Peyer's patch (tissue), 4 donors: ENCODE measurements at places on chromosomes 7 and 10.

- DNase-seq, result no peak
Observed at GRCh38 chr7:89334797-89335196, 539.3 kb upstream of the TEX47 start.

DNA sequence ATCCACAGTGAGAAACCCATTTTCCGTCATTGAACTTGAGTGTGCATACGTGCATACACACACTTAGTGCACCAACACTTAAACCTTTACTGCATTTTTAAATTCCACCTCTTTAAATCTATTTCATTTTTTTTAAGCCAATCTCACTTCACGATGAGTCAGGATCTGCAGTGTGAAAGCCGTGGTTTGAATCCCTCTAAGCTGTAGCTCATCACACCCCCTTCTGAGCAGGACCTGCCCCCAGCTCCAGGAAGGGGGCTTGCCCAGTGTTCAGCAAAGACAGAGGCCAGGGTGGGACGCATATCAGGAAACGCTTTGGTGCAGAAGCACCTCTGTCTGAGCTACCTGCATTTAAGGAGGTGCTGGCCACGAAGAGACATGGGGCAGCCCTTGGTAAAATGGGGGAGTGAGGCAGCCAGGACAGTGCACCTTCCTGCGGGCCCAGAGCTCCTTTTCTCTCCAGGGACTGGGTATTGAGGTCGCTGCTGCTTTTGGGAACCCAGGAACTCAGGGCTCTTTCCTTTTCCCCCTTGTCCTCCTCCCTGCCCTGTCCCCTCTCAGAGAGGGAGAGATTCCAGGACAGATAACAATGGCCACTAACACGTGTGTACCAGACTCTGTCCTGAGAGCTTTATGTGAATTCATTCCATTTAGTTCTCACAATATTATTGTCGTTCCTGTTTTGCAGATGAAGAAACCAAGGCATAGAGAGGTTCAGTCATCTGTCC is 21.7 kb downstream of the ZNF316 start:
- DNase-seq, result no peak

DNA sequence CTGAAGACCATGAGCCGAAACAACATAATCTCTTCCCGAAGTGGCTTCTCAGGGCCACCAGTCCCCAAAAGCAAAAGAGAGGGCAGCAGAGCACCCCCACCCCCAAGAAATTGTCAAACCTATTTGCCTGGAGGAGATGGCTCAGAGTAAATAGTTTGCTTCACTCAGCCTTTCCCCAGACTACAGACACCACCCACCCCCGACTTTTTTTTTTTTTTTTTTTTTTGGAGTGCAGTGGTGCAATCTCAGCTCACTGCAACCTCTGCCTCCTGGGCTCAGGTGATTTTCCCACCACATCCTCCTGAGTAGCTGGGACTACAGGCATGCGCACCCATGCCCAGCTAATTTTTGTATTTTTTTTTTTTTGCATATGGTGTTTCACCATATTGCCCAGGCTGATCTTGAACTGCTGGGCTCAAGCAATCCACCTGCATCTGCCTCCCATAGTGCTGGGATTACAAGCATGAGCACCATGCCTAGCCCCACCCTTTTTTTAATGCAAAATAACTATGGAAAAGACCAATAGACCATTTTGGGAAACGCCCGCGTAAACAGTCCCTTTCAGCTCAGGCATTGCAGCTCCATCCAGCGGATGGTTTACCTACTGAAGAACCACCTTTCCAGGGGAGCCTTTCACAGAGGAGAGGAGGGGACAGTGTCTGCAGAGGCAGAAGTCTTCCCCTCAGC is 9.7 kb downstream of the ZMIZ1 start:
- DNase-seq, result no peak

DNA sequence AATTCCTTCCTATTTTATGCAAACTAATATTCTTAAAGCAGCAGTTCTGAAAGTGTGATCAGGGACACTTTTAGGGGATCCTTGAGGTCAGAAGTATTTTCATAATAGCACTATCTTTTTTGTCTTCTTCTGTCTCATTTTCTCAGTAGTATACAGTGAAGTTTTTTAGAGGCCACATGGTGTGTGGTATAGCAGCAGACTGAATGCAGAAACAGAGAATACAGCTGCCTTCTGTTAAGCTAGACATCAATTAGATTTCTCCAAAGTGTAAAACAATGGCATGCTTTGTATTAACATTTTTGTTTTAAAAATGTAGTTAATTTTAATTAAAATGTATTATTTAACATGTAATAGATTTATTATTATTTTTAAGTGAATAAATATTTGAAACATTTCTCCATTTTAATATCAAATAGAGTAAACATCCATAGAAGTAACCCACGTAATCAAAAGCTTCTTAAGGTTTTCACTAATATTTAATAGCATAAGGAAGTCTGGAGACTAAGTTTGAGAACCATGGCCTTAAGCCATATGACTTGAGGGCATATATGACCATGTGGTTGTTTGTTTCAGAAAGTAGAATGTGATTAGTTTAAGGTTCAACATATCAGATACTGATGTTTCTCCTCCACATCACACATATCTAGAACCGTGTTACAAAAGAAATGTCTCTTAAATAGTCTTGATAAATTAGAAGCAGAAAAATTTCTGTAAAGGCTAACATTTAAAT is 94.0 kb downstream of the PRKG1 start:
- DNase-seq, result no peak

GRCh38 chr7:128299109-128299607 is 44.5 kb downstream of the RBM28 start:
- DNase-seq, result no peak

DNA sequence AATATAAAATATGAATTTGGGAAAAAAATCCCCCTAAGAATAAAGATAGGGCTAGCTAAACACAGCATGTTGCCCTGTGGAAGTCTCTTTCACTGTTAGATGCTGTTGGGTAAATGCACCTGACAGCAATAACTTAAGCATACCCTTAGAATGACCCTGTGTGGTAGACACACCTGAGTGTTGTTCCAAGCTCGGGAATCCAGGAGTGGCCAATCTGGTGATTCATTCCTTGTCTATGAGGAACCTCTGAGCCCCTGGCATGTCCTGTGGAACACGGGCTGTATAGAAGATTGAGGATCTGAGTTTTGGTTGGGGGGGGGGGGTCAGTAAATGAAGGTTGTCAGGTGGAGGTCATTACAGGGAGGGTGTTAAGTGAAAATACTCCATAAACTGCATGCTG is 730.0 kb upstream of the IGFBP3 start:
- peak; percentile 79 for DNase-seq

GRCh38 chr7:119283353-119283752 is 989.6 kb upstream of the KCND2 start:
- no peak for DNase-seq

GRCh38 chr10:122323941-122324675 is 50.4 kb upstream of the PLEKHA1 start:
- peak; percentile 40 for DNase-seq

GRCh38 chr7:135098391-135098790 is 49.5 kb upstream of the TMEM140 start:
- no peak for DNase-seq
